GF-D8 (cell line): ENCODE measurements at places on chromosomes 3 and 15.

GRCh38 chr3:14284694-14285547 lies 106.3 kb downstream of the LSM3 start:
- DNase-seq, result no peak

DNA sequence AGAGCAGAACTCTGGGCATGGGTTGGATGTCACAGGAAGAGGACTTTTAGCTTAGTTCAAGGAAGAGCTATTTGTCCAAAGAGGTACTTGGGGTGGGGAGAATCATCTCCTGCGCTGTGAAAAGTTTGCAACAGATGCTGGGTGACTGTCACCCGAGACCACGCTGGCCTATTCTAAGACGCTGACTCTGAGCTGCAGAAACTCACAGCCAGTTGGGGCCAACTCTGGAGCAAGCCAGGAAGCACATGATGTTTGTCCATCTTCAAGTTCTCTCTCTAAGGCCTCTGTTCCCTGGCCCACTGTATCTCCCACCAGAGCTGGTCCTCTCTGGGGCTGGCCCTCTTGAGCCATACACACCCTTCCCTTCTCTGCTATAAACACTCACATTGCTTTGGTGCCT lies 17.9 kb upstream of the CDCP1 start:
- no peak for DNase-seq

DNA sequence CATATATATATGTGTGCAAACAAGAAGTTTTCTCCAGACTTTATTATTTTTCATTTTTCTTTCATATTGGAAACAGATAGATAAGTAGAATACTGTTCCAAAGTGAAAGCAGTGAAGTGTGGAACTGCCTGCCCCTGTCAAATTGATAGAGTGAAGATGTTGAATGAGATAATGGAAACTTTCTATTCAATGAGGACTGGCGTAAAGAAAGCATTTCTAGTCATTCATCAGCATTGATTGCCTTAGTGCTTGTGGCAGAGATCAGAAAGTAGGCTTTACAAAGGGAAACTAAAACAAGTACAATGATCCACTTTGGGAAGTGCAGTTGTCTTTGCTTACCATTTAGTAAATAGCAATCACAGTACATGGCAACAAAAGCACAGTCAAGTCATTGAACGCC lies 300.0 kb downstream of the CADM2 start:
- no peak for DNase-seq

DNA sequence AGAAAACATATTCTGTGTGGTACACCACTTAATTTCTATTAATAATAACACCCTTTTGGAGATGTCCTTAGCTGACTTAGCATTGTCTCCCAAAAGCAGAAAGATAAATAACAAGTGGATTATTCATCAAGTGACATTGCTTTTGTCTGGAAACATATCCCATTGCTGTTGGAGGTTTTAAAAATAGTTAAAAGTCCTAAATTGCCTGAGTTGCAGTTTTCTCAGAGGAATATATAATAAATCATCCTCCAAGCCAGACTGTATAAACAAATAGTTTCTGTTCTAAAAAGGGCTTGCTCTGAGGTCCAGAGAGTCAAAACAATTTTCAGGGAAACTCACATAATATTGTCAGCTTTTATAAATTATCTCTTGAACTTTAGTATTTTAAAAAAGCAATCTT lies 60.4 kb upstream of the CD96 start:
- DNase-seq, result no peak

DNA sequence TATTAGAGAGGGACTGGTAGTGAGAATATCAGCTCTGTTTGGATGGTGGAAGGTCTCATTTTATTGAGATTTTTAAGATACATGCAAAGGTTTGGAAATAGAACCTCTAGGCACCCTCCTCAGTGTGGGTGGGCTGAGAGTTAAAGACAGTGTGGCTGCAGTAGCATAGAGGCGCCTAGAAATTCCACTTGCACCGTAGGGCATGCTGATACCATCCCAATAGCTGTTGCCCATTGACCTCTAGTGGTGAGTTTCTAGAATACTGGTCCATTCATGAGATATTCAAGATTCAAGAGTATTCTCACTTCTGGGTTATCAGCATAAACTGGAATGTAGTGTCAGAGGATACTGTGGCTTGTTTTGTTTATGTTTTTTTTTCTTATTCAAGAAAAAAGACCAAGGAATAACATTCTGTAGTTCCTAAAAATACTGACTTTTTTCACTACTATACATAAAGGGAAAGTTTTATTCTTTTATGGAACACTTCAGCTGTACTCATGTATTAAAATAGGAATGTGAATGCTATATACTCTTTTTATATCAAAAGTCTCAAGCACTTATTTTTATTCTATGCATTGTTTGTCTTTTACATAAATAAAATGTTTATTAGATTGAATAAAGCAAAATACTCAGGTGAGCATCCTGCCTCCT lies 87.2 kb downstream of the TGFBR2 start:
- DNase-seq, result peak; percentile 30

DNA sequence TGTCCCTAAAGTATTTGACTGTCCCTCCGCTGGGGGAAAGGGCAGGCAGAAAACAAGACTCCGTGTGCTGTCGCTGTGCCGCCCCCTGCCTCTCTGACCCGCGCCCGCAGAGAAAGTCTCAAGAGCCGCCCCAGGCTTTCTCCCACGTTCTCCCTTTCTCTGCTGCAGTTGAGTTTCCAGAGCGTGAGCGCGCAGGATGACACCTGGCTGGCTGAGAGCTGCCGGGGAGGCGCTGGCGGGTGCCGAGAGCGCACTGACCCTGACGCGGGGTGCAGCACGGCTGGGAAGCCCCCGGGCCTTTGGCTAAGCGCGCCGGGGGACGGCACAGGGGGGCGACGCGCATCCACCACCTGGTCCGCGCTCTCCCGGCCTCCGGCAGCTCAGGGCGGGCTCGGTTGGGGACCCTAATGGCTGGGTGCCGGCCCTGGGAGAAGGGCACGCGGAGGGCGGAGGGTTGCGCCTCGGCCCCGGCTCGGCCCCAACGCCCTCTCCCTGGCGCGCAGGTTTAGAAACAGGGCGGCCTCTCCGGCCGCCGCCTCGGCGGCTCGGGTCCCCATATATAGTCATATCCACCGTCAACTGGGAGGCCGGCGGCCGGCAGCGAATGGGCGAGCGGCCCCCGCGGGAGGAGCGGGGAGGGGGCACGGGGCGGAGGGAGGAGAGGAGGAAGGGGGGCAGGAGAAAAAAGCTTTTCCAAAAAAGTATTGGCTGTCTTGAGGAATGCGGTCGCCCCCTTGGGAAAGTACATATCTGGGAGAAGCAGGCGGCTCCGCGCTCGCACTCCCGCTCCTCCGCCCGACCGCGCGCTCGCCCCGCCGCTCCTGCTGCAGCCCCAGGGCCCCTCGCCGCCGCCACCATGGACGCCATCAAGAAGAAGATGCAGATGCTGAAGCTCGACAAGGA lies at the start of gene TPM1:
Gene TPM1, plus strand, starts transcription at position 774 of the 903 bp plus-strand sequence. Its CDS starts 83 bp downstream, at position 857.
- DNase-seq, result no peak

GRCh38 chr3:52021489-52022268 lies 26.0 kb upstream of the RPL29 start:
- DNase-seq, result no peak

DNA sequence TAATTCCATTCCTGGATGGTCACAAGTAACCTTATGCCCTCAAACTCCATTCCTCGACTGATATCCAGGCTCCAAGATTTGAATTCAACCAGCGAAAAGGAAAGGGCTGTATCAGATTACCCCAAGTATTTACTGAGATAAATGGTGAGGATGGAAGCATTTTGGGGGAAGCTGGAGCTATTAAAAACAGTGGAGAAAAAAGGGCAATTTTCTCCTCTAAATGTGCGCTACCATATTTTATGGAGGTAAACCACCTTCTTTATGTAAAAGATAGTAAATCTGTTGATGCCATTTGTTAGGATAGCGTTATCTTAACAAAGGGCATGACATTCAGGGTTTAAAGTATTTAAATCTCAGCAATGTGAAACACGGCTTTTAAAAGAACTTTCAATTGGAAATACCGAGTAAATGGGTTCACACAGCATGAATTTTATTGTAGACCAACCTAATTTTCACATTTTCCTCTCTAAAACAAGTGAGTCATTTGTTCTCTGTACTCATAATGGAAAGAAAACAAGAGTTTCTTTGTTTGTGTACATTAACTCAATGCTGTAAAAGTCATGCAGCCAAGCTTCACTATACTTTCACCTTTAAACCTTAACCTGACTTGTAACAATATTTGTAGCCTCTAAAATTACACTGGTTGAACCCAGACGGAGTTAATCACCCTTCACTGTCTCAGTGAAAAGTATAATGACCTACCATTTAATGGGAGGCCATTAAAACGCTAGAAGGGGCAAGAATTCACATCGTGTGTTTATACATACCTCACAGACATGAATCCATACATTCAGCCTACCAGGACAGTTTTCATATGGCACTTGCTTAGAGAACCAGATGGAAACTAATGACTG lies 773.4 kb downstream of the ROBO1 start:
- no peak for DNase-seq

DNA sequence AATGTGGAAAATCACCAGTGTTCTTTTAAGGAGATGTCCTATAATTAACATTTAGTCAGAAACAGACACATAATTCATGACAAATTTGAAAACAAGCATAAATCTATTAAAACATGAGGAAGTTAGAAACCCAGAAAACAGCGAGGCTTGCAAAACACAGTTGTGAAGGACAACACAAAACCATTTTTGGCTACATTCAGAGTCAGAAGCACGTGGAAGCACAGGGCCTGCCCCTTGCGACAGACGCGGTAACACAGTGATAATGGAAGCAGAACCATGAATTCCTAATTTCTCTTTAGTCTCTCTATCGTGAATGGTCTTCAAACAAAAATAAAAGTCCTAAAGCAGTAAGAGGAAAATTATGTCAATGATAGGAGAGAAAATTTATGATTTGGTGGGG lies 12.2 kb downstream of the NCEH1 start:
- no peak for DNase-seq

GRCh38 chr3:32315441-32315840 lies 76.2 kb upstream of the CMTM7 start:
- DNase-seq, result no peak

DNA sequence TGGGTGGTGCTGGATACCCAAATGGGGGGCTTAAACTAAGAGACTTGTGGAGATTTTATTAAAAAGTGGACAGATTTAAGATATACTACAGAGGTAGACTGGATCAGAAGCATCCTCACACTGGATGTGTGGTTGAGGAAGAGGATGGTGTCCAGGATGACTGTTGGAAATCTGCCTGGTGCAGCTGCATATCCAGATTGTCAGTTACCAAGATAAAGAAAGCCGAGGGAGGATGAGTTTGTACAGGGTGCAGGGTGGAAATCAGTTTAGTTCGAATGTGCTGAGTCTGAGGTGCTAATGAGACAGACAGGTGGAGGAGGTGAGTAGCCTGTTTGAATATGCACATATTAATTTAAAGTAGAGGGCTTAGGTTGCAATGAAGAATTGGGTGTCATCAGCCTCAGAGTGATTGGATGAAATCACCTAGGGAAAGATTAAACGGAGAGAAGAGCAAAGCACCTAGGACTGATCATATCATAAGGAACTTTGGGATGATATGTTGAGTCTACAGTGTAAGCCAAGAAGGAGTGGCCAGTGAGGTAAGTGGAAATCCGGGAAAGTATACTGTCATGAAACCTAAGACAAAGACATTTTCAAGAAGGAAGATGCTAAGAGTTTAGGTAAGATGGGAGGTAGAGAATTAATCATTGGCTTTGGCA lies 74.1 kb upstream of the GOLGA8B start:
- DNase-seq, result no peak

DNA sequence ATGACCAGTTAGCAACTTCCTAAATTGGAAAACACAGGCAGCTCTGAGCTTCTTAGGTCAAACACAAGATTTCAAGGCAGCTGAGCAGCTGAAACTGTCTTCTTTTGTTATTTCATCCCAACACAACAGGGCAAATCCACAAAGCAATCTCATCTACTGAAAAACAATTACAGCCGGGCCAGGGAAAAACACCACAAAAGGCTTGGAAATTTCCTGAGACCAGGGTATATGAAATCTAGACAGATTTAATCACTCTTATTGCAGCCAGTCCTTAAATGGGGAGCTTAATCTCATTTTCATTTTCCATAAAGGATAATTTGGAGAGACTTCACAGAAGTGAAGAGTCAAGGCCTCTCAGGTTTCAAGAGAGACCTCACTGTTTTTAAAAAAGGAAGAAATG lies 181.8 kb downstream of the SSR3 start:
- no peak for DNase-seq

- DNase-seq, result no peak
Measured at GRCh38 chr15:77836906-77837648, 204.4 kb upstream of the LINGO1 start.

GRCh38 chr15:101647251-101647650 lies 4.9 kb downstream of the TM2D3 start:
- no peak for DNase-seq
